ENCODE measurements at places on chromosomes 7 and 10.

DNA sequence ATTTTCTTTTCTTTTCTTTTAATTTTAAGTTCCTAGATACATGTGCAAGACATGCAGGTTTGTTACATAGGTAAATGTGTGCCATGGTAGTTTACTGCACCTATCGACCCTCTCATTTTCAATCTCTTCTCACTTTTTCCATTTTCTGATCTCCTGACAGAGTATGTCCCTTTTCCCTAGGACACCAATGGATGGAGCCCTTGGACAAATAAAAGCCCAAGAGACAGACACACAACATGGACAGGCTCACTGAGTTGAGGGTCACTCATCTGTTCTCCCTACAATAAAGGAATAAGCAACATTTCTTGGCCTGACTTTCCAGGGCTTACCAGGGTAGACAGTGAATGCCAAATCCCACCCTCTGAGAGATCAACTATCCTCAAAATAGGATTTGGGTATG lies 15.2 kb upstream of the UBE2D1 start:
- DNase-seq = no peak

- no peak for DNase-seq
Measured at GRCh38 chr7:116772423-116772863, 89.9 kb upstream of the CAPZA2 start.

DNA sequence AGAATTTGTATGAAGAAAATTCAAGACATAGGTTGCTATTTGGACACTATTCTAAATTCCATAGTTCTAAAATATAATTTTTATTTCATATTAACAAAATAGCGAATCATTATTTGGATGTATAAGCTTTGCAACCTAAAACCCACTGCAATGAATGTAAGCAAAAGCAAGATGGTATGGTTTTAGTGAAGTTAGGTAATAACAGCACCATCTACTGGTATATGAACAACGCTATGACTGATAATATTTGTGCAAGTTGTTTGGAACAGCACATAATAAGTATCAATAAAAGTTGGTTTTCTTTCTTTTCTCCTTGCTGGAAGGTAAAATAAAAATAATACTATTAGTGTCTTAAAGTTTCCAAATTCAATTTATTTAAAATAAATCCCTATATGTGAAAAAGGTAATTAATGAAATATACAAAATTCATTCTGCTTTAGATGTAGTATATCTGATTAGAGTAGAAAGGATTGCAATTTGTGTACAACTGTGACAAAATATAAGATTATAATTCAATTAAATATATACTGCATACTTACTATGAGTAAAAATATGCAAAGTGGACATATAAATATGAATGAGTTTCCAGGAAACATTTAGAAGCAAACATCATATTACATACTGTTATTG lies 79.0 kb upstream of the LSM8 start:
- peak; percentile 8 for DNase-seq

DNA sequence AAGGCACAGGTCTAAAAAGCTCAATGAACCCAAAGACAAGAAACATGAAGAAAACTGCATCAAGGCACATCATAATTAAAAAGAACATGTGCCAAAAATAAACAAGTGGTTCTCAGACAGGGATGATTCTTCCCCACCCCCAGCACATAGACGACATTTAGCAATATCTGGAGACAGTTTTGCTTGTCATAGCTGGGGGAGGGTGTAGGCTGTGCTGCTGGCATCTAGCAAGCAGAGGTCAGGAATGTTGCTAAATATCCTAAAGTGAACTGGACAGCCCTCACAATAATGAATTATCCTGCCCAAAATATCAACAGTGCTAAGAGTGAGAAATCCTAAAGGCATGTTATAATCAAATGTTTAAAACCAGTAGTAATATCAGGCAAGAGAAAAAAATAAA lies 122.6 kb downstream of the MICU1 start:
- no peak for DNase-seq

DNA sequence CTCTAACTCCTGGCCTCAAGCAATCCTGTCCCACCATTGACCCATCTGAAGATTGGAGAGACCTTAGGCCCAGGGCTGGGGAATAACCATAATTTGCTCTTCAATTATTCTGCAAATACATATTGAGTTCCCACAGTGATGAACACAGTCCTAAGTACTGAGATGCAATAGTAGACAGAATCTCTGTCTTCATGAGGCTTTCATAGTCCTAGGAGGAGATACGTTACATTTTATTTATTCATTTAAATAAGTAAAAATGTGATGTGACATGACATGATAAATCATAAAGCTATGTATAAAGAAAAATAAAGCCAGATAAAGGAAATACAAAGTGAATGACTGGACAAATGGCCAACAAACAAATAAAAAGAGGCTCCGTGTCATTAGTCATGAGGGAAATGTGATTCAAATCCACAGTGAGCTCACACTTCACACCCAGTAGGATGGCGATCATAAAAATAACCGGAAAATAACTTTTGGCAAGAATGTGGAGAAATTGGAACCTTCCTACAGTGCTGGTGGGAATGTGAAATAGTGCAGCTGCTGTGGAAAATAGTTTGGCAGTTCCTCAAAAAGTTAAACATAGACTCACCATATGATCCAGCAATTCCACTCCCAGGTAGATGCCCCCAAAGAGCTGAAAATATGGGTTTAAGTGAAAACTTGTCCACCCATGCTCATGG lies 52.1 kb upstream of the JCAD start:
- DNase-seq = peak; percentile 20

GRCh38 chr10:42960491-42960990 lies 116.3 kb upstream of the RET start:
- DNase-seq = no peak
